ENCODE measurements at places on chromosomes 12 and 14. TPM values are rescaled to one million over a fixed set of nuclear protein-coding genes. Genes with fewer than 3 reads are reported as not detected.

GRCh38 chr12:92561543-92561899 lies 141.3 kb upstream of the PLEKHG7 start:
- DNase-seq = no peak

GRCh38 chr12:13126494-13126893 lies 23.0 kb upstream of the GSG1 start:
- DNase-seq = no peak

DNA sequence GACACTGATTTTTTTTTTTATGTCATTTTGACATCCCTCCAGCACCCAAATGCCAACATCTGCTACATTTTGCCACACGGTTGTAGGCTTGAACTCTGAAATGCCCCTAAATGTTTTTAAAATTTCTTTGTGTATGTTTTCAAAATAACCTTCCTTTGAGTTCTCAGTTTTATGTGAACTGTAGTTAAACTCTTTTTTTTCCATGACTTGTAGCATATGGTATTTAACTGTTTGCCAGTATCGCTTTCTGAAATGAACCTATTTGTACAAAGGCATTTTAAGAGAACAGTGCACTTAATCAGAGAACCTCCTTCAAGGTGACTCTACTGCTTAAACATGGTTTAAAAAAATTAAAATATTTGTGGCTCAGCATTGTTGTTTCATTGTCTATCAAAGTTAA lies 61.5 kb downstream of the PDE3A start:
- DNase-seq = no peak

Gene KRT71
- not detected for total RNA-seq

Gene SYT10
- not detected for total RNA-seq

Gene CAPS2
- total RNA-seq = 2.4 TPM

Gene HOTAIR
- not detected for total RNA-seq

Gene WNT1
- total RNA-seq = not detected

Gene SLC2A14
- 0.08 TPM for total RNA-seq

All from activated naive CD8-positive, alpha-beta T cell treated with anti-CD3 and anti-CD28 coated beads for 36 hours (primary cell).